NCI-H2029 (cell line): ENCODE measurements at places on chromosomes 2 and 18.

DNA sequence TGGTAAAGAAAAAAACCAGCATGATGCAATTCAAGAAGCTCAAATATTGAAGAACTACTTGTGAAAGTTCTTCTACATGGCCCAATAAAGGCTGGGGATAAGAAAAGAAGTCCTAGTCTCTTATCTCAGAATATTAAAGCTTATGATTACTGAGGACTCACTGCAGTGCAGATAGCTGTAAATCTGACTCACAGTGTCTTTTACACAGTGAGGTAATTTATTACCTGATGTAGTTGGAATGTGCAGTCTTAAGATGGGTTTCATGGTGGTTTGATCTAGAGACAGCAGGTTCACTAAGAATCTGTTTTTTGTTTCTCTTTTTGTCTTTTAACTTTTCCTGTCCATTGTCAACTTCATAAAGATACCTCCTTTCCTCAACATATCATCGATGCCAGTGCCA, 484.0 kb upstream of the MAP2 start:
- DNase-seq = no peak

DNA sequence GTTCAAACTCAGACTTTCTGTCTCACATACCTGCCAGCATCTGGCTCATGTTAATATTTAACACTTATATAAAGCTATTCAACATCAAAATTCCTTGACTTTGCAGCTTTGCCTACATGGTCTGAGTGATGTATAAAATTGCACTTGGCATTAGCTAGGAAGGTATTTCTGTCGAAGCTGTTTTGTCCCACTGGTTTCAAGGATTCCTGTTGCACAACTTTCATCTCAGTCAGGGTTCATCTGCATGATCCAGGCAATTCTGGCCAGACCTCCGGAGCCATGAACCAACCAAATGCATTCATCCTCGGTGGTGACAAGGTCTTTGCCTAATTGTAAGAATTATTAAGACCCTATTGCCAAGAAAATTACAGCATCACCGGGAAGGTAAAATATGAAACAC, 185.4 kb downstream of the ZEB2 start:
- DNase-seq = no peak

DNA sequence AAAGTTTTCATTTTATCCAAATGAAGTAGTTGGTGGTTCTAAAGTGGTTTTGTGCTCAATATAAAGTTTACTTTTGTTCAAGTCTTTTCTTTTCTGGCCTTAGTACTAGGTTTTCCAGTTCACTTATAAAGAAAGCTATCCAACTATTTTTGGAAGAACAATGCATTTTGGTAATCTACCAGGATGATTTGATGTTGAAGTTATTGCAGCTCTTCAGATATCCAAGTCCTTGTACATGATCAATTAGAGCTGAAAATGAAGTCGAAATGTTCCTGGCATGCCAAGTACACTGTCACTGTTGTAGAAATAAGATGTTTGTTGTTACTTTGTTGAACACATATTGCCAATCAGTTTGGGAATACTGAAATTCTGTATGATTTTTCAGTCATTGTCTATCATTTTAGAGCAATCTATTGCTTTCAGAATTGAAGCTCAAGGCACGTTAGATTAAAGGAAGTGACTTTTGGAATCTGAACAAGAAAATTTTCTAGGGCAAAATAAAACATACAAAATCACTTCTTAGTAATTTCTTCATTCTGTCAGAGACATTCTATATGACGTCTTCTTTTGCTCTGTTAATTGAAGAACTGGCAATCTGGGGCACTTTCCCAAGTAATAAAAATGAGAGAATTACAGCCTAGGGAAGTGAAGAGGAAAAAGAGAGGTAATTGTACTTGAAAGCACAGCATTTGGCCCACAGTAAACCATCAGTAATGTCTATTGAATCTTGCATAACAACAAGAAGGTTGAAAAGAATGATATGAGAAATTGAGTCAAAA, 232.3 kb downstream of the MREG start:
- no peak for DNase-seq

DNA sequence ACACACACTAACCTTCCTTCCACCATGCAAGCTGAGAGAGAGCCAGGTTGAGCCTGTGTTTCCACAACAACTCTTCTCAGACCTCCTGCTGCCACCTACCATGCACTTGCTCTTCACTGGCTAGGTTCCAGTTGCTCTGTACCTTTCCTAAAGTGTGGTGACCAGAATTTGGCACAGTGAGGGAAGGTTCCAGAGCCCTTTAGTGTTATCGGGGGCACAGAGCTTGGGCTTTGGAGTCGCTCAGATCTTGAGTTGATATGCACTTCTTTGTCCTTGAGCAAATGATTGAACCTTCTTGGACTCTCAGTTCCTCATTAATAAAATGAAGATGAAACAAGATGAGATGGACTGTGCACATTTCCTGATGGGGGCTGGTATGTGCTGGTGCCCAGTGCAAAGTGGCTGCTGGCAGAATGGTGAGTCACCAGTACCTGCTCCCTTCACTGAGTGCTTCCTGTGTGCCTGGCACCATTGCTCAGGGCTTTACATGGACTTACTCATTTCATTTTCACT, 47.1 kb downstream of the NEDD4L start:
- peak; percentile 54 for DNase-seq

GRCh38 chr18:35355140-35355618, 11.0 kb upstream of the ZNF24 start:
- peak; percentile 35 for DNase-seq

- no peak for DNase-seq
Observed at GRCh38 chr2:225994748-225995405, 595.4 kb downstream of the NYAP2 start.

DNA sequence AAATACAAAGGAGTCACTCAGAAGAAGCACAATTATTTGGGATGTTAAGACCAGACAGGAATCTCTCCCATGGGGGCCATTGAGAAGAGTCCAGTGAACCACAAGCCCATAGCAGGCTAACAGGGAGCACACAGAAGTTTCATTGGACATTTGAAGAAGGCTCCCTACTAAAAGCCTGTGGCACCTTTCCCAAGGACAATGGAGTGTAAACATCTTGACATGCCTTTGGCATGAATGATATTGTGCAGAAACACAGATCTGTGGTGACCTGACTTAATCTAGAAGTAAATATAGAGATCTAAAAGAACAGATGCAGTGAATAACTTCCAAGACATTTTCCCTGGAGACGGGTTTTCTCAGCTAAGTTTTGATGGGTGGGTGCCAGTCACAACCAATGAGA, 221.5 kb downstream of the EPHA4 start:
- DNase-seq = no peak

DNA sequence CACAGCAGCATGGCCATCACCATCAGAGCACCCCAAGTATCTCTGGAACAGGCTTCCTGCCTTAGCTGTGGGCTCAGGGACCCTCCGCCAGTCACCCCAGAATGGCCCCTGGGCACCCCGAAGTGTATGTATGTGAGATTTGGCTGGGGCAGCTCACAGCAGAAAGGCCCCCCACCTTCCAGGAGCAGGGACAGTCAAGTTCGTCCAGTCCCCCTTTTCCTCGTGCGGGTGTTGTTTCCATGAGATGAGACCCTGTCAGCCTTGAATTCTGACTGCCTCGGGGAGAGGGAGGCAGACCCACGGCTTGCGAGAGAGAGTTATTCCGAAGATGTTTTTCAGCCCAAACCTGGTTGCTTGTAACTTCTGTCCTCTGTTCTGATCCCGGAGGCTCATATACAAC, 290.9 kb upstream of the HDAC4 start:
- DNase-seq = no peak

- no peak for DNase-seq
Observed at GRCh38 chr2:28089486-28089885, 199.0 kb downstream of the BABAM2 start.

GRCh38 chr2:167353605-167354280, 465.5 kb downstream of the XIRP2 start:
- DNase-seq = no peak

GRCh38 chr2:3279236-3279960, 98.2 kb downstream of the EIPR1 start:
- DNase-seq = no peak

- no peak for DNase-seq
Observed at GRCh38 chr2:31958140-31958717, 52.6 kb downstream of the MEMO1 start.

DNA sequence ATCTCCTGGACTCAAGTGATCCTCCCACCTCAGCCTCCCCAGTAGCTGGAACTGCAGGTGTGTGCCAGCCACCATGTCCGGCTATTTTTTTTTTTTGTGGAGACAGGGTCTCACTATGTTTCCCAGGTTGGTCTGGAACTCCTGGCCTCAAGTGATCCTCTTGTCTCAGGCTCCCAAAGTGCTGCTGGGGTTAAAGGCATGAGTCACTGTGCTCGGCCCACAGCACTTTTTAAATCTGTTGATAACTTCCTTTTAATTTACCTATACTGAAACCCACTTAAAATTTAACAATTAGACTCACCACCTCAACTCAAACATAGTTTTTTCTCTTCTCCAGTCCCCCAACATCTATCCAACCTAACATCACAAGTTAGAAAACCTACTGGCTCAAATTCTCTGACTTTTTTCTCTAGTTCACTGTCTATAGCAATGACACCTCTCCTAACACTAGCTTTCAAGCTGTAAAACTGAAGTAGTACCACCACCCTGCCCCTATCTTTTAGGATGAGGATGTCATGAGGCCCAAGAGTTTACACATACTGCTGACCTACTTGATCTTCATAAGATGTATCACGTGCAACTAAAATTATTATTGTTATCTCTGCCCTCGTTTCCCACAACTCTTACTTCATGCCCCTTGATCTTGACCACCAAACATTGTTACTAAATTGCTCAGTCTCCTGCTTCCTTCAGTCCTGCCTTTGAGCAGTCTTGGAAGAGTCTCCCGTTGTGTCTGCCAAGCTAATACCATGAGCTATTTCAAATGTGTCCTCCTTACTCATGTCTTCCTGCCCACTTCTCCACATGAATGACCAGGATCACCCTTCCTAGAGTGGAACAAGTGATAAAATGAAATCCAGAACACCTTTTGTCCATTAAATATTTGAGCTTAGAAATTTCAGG, 142.3 kb upstream of the ZFP36L2 start:
- no peak for DNase-seq
